Stimulated activated CD4-positive, alpha-beta T cell treated with anti-CD3 and anti-CD28 coated beads, TNF-alpha, amount 100 ng/mL, for 1 hour (primary cell): ENCODE measurements at places on chromosomes 3 and 15.

DNA sequence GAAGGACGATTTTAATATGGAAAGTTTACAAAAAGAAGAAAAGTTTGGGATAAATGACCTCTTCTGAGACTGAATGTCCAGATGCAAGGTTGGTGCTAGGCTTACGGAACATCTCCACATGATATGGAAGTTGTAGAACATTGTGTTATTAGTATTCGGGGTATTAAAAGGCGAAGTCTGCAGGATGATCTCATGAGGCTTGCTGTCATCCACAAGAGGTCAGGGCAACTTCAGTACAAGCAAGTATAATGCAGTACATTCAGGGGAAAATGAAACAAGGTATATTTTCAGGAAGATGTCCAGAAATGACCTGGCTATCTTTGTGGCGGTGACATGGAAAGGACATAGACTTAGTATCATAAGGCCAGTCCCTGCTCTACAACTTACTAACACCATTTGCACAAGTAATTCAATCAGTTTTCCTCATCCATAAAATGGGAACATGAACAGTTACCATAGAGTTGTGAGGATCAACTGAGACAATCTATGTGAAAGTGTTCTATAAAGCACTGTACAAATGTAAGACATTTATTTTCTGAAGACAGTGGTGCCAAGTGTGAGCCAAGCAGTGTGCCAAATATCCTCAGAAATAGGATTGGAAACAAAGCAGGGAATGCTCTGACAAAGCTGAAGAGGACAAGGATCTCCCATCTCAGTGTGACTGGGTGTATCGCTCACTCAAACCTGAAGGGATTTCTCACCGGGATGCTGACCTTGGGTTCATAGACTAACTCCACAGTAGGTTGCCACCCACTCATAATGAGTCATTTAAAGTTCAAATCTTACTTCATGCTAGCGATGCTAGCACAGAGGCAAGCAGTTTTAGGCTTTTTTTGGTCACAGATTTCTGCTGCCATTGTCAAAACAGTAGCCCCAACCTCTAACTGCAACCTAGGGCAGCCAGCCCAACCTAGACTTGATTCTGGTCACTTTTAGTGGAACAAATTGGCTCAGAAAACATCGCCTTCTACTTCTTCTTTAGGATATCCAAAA is 118.3 kb downstream of the TIGIT start:
- no peak for DNase-seq

GRCh38 chr3:161695811-161696210 is 199.2 kb downstream of the OTOL1 start:
- DNase-seq, result no peak

- DNase-seq, result no peak
Observed at GRCh38 chr3:65953301-65953812, 85.4 kb downstream of the MAGI1 start.

DNA sequence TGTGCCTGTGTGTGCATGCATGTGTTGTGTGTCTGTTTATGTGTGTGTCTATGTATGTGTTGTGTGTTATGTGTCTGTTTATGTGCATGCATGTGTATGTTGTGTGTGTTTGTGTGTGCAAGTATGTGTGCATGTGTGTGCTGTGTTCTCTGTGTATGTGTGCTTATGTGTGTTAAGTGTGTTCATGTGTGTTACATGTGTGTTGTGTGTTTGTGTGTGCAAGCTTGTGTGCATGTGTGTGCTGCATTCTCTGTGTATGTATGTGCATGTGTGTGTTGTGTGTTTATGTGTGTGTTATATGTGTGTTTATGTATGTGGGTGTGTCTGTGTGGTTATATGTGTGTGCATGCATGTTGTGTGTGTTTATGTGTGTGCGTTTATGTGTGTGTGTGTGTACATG is 14.9 kb downstream of the UROC1 start:
- DNase-seq, result no peak

GRCh38 chr15:45439521-45440260 is 61.3 kb upstream of the GATM start:
- no peak for DNase-seq

DNA sequence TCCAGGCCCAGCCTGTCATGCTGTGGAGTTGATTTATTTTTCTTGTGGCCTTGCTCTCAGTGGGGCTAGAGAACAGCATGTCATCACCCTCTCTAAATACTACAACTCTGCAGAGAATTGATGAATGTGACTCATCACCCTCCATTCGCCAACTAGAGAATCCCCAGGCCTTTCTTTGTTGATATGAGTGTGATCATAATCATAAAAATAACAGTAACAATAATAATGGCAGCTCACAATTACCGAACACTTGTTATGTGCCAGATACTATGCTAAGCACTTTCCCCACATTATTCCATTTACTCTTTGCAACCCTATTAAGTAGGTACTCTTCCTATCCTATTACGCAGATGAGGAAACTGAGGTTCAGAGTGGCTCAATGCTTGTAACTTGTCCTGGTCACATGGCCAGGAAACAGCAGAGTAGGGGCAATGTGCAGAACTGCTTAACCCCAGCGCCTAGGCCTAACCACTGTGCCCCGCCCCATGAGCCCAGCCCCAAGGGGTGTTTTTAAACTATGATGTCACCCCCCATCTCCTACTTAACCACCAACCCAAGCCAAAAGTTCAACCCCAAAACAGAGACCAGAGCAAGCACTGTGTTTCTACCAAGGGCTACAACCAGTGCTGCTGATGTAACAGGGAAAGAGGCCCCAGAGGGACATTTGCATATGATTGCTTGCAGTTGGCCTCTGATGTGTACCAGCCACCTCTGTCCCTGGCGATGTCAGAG is 104.5 kb downstream of the ADCY5 start:
- no peak for DNase-seq

- DNase-seq, result no peak
Observed at GRCh38 chr3:103494011-103494410, 1059.2 kb downstream of the ZPLD1 start.

- no peak for DNase-seq
Observed at GRCh38 chr15:36644191-36644896, 64.9 kb downstream of the CDIN1 start.

- DNase-seq, result no peak
Observed at GRCh38 chr3:21017115-21017852, 733.7 kb downstream of the ZNF385D start.

GRCh38 chr3:75176937-75177336 is 487.2 kb upstream of the FRG2C start:
- no peak for DNase-seq

DNA sequence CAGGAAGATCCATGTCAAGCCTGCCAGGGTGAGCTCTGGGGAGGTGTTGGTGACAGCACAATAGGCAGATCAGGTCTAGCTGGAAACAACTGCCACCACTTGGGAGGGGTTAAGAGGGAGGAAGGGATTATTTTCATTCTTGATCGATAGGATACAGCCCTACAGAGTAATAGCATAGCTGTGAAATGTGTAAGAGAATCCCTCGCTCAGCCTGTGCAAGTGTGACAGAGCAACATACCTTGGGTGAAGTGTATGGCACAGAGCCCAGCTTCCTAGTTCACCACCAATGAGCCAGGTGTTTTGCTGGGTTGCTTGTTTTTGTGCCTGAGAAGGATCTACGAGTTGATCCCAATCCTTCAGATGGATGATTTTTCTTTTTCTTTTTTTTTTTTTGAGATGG is 9.2 kb upstream of the DCUN1D1 start:
- DNase-seq, result no peak

GRCh38 chr15:72242775-72243370 is 11.9 kb upstream of the PKM start:
- DNase-seq, result no peak

DNA sequence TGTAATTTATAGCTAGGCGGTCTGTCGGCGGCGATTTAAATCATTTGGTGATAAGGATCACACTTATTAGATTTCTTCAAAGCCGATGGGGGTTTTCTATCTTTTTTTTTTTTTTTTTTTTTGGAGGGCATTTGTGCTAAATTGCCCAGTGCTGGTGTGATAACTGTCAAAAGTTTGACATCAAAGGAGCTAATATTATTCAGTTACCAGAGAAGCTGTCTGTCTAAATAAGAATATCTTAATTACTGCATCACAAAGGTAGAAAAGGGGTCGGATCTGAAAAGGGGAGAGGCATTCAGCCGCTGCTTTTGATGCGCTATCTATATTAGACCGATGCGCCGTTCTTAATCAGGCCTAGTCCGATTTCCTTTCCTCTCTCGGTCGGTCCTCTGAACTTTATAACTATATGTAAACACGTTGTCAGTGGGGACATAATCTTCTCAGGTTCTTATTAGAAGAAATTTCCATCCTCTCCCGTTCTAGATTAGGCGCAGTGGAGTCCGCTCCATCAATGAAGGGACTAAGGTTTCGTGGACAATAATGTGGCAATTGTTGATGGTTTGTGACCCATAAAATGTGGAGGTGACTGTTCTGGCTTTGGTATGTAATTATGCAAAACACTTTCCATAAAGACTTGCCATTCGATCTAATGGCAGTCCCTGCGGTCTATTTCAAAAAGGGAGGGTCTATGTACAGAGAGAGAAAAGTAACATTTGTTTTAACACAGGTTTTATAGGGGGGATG is 31.7 kb downstream of the NR2F2 start:
- no peak for DNase-seq

DNA sequence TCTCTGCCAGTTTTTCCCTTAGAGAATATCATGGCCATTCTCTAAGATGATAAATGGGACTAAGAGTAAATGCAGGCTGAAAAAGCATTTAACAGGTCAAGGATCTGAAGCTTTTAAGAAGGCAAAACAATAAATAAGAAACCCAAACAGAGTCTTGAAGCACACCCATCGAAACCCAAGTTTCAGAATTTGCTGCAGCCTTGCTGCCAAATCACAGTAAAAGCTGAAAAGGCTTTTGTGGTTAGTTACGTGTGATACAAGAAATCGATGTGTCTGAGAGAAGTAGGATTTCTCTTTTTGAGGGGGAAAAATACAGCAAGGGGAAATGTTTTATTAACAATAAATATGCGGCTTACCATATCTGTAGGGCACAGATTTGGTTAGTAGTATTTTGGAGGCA is 92.0 kb downstream of the IGF1R start:
- no peak for DNase-seq

DNA sequence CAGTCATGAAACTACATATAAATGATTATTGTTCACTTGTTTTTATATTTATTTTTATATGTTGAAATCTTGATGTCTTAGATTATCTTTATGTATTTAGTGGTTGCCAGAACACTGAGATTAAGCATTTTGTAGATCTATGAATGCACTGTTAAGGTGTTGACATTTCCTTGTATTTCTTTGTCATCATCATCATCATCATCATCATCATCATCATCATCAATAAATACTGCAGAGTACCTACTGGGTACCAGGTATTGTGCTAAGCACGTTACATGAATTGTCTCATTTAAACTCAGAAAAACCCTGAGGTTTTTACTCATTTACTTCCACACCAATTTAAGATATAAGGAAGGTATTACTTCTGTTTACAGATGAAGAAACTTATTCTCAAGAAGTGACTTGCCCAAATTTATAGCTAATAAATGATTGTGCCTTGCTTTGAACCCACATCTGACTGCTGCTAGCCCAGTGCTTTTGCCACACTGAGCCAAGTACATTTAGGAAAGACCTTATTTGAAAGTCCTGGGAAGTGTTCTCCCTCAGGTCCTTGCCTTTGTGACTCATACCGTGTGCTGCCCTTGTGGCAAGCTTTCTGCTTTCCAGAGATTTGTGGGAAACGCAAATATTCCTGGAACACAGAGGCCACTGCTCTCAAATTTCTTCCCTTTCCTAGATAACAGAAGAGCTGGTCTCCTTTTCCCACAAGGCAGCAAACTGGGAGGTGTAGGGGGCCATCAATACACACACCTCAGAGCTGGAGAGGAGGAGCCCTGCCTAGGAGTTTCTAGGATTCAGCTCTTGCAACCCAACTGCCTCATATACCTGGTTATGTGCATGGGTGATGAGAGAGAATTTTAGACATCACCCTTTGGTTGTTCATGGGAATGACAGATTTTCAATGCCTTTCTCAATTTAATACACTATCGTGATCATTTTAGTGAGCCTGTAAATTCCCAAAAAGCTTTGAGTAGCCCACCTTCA is 115.4 kb upstream of the C15orf61 start:
- no peak for DNase-seq

DNA sequence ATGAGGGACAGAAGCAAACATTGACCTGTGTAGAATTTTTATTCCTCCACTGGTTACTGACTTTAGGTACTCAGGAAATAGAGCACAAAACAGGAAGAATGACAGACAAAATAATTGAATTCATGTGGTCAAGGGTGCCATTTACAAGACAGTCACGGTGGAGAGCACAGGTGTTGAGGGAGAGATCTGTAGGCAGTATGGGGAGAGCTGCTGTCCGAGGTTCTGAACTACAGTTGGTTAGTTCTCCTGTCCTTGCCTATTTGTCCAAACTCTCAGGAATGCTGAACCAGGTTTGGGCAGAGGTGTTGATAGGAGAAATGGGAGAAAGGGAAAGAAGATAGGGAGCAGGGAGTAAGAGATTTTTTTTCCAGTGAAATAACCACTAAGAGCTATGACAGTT is 178.5 kb upstream of the ZBTB20 start:
- DNase-seq, result no peak

DNA sequence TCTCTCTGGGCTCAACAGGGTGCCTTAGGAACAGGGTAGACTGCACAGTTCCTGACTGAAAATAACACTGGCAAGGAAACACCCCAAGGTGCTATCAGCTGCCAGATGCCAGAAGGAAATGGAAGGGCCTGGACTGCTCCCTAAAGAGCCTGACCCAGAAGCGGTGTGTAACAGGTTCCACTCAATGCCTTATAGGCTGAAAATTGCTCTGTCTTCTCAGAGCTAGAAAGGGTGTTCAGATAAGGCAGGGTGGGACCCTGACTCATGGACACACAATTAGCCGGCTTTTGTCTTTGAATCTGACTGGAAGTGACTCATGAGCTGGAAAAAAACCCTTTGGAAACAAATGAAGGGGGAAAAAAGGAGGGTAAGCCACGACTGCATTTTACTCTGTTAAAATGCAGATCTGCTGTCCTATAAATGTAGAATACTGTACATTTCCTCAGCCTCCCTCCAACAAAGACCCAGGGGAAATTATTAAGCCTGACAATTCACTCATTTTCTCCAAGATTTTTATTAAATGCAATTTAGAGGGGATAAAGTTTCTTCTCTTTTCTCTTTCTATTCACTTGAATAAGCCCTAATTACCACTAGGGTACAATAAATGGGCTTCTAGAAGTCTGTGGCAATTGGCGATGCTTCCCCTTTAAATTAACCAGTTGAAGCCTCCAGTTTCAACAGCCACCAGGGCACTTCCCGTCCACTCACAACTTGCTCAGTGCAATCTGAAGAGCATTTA is 160.2 kb upstream of the TBL1XR1 start:
- DNase-seq, result no peak

DNA sequence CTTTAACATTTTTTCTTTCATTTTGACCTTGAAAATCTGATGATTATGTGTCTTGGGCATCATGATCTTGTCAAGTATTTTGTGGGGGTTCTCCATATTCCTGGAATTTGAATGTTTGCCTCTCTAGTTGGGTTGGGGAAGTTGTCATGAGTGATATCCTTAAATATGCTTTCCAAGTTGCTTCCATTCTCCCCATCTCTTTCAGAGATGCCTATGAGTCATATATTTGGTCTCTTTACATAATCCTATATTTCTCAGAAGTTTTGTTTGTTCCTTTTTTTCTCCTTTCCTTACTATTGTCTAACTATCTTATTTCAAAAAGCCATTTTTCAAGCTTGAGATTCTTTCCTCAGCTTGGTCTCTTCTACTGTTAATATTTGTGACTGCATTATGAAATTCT is 69.0 kb upstream of the CCDC80 start:
- DNase-seq, result no peak
